Activated T-helper 1 cell treated with Interleukin-2 at 50 U/mL for 16 hours (primary cell): ENCODE measurements at places on chromosomes 7 and 10.

- no peak for DNase-seq
These were observed 506.4 kb upstream of the C7orf33 start for GRCh38 chr7:148084138-148084537.

- no peak for DNase-seq
These were observed 518.8 kb downstream of the CNTNAP2 start for GRCh38 chr7:146635205-146636032.

DNA sequence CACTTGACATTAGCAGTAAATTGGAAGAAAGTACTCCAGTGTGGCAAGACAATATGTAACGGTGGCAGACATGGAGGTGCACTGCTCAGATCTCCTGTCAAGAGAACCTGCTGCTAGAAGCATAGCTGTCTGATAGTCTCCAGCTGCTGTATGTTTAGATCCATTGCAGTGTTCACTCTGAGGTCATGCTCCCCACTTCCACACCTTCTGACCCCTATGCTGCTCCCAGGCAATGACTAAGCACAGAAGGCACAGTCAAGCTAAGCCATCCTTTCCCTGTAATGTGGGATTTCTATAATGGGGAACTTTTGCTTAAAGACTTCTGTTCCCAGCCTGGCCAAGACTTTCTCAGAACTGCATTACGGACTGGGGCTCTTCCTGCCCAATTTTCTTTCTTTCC, 315.8 kb downstream of the HPSE2 start:
- no peak for DNase-seq

- DNase-seq = no peak
These were observed 30.8 kb upstream of the NME8 start for GRCh38 chr7:37817591-37817960.

- no peak for DNase-seq
These were observed 219.2 kb downstream of the CCSER2 start for GRCh38 chr10:84547616-84548015.

DNA sequence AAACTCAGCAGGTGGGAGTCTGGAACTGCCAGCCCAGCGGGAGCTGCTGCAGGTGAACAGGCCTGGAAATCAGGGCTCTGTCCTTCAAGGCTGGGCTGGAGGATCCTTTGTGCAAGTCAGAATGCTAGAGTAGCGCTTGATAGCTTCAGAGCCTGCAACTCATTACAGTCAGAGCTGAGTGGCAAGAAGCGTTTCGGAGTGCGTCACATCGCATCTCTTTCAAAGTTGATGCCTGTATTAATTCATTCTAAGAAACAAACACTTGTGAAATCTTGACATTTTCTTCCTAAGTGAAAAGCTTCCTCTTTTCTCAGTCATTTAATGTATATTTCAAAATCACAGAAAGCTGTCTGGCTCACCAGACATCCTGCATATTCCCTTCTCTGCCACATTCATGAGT, 121.2 kb upstream of the NPS start:
- DNase-seq = no peak

- DNase-seq = no peak
These were observed 64.7 kb downstream of the KAT6B start for GRCh38 chr10:74891053-74891452.

GRCh38 chr7:41117431-41117830, 585.5 kb downstream of the INHBA start:
- no peak for DNase-seq

DNA sequence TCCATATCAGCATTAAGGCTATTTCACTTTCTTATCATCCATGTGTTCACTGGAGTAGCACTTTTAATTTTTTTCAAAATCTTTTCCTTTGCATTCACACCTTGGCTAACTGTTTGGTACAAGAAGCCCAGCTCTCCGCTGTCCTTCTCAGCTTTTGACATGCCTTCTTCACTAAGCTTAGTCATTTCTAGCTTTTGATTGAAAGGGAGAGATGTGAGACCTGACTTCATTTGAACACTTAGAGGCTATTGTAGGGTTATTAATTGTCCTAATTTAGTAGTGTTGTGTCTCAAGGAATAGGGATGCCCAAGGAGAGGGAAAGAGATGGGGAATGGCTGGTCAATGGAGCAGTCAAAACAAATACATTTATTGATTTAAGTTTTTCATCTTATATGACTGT, 350.0 kb downstream of the CXCL12 start:
- no peak for DNase-seq

DNA sequence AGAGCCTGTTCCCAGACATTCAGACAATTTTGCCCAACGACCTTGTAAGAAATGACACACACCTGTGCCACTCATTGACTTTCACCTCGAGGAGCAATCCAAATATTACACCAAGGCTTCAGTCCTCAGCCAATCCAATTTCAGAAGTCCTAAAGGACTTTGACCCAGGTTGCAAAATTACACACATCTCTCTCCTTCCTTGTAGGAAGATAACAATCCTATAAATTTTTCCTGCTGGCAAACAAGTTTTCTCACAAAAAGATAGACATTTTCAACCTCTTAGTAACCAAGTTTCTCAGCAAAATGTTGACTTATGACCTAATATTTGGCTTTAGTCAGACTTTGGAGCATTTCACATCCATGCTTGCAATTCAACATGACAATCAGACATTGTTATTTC, 745.0 kb downstream of the GRID1 start:
- no peak for DNase-seq

DNA sequence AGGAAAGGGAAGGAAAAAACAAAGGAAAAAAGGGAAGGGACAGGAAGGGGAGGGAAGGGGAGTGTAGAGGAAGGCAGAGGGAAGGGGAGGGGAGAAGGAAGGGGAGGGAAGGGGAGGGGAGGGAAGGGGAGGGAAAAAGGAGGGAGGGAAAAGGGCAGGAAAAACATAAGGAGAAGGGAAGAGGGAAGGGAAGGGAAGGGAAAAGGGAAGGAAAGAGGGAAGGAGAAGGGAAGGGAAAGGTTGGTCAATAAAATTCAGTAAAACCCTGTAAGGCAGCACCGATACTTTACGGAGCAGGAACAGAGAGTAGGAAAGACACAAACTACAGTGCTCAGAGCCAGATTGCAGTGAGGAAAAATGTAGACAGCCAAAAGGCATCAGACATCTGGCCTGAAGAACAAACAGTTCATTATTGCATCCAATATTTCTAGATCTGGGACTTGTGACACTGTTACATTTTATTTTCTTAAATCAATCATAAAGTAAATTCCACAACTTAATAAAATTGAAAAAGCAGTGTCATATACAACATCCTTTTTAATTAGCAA, 322.0 kb downstream of the CRPPA start:
- no peak for DNase-seq

GRCh38 chr10:97444212-97444611, 1.6 kb downstream of the EXOSC1 start:
- no peak for DNase-seq

- DNase-seq = no peak
These were observed 23.4 kb downstream of the IQCE start for GRCh38 chr7:2582006-2582735.

- DNase-seq = no peak
These were observed 4.5 kb upstream of the CCDC6 start for GRCh38 chr10:59910867-59911266.

DNA sequence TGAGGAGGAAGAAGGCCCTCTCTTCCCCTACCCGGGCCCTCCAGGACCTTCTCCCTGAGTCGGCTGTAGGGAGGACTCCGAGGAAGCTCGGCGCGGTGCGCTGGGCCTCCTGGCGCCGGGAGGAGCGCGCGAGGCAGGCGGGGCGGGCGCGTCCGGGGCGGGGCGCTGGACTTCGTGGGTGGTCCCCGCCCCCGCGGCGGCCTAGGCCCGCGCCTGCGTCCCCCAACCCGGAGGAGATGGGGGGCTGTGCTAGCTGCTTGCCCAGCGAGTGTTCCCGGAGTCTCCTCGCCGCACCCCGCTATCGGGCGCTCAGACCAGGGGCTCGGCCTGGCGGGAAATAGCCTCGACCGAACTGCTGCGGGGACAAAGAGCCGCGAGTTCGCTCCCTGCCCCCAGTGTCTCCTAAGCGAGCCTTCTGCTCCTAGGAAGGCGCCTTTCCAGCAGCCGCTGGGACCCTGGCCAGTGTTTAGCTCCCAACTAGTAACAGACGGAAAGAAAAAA, 19.2 kb upstream of the SMO start:
- DNase-seq = peak; percentile 13

- no peak for DNase-seq
These were observed 7.8 kb downstream of the ELMO1 start for GRCh38 chr7:37440738-37441385.

- DNase-seq = no peak
These were observed 25.7 kb downstream of the HDAC9 start for GRCh38 chr7:18521236-18521589.

GRCh38 chr10:12782537-12782936, 219.0 kb downstream of the CCDC3 start:
- DNase-seq = peak; percentile 10

GRCh38 chr10:93580828-93581227, 14.4 kb downstream of the FFAR4 start:
- DNase-seq = no peak

DNA sequence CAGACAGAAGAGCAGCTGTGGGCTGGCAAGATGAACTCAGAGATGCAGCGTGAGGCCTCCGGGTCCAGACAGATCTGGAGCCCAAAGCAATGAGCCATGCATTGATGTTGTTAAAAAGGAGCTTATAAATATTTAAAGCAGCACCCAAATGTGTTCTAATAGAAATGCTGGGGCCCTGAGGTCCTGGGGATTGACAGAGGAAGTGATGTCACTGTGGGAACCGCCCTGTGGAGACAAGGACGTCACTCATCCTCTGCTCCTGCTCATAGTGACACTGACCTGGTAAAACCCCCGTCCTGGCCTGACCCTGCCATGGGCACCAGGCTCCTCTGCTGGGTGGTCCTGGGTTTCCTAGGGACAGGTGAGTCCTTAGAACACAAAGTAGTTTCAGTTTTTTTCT, 197.0 kb upstream of the PRSS58 start:
- DNase-seq = no peak

DNA sequence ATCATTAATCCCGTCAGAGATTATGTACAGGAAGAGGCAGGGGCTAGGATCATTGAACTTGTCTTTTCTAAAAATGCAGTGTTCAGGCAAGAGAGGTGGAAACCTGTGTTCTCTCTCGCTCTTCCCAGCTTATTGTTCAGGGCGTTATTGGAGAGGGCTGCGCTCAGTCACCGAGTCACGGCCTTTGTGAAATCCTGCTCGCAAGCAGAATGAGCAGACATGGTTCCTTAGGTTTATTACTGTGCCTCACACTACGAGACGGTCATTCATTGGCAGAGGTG, 631 bp upstream of the PRKRIP1 start:
- DNase-seq = no peak

DNA sequence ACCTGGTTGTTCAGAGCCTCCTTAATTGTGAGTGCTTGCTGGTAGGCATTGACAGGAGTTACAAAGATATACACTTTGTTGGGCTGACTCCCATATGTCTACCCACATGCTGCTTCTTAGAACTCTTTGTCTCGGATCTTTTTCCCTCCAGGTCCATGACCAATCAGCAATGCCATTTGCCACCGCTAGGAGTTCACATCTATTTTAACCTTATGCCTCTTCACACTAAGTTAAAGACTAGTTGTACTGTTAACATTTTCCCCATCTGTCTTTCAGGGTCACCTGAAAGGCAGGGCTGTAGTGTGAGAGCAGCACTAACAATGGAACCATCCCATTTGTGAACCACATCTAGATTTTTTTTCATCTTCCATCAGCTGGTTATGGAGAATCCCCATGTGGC, 226.7 kb upstream of the NPY start:
- DNase-seq = no peak

DNA sequence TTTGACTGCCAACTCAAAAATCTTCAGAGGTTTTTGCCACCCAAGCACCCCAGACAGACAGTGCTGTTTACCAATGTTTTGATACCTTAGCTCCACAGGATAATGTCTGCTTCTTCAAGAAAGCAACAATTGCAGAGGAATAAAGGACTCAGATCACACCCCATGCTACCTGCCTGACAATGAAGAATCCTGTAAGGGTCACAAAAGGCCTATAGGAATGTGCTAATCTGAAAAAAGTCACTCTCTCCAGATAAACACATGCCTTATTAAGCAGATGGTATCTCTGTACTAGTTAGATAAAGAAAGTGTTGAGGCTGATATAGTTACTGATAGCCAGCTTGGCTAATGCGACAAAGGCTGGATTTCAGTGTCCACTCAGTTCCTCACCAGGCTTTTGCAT, 1076.7 kb upstream of the SORCS1 start:
- DNase-seq = no peak
